Thoracic aorta (tissue), 2 donors: ENCODE measurements at places on chromosomes 5 and 9. TPM values are rescaled to one million over a fixed set of nuclear protein-coding genes. Genes with fewer than 3 reads are reported as not detected.

DNA sequence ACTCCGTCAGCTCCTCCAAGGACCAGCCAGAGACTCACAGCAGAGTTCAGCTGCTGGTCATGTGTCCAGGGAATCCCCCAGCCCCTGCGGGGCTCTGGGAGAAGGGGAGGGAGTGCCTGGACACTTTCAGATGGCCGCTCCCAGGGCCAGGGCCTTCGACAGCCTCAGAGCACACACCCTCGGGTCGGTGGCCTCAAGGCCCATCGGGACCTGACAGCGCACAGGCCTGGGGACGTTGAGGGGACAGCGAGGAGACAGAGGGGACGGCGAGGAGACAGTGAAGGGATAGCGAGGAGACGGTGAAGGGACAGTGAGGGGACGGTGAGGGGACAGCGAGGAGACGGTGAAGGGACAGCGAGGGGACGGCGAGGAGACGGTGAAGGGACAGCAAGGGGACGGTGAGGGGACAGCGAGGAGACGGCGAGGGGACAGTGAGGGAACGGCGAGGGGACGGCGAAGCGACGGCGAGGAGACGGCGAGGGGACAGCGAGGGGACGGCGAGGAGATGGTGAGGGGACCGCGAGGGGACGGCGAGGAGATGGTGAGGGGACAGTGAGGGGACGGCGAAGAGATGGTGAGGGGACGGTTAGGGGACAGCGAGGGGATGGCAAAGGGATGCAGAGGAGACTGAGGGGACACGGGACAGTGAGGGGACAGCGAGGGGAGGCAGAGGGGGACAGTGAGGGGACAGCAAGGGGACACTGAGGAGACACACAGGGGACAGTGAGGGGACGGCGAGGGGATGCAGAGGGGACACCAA lies 47.3 kb downstream of the SLC12A7 start:
- no peak for DNase-seq

DNA sequence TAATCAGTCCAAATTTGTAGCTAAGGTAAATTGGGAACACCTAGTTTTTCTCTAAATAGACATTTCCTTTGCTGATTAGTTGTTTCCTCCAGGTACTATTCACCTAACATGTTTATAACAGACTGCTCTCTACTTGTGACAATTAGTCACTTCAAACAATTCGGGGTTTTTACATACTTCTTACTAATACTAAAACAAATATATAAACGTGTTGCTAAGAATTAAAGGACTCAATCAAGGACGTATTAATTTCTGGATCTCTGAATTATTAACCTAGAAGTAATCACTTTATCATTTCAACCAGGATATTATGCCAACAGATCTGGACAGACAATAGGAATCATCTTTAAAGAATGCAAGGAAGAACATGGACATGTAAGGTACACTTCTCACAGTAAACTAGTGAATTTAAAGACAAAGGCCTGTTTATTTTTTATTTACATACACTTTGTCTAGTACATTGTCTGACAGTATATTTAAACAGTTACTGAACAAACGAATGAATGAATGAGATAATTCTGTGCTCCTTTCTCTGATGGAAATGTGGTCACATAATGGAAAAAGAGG lies 22.3 kb downstream of the PJA2 start:
- DNase-seq = no peak

- DNase-seq = no peak
Observed at GRCh38 chr9:105405514-105406131, 42.2 kb upstream of the FSD1L start.

- DNase-seq = no peak
Observed at GRCh38 chr5:74402553-74402952, 238.0 kb downstream of the ENC1 start.

DNA sequence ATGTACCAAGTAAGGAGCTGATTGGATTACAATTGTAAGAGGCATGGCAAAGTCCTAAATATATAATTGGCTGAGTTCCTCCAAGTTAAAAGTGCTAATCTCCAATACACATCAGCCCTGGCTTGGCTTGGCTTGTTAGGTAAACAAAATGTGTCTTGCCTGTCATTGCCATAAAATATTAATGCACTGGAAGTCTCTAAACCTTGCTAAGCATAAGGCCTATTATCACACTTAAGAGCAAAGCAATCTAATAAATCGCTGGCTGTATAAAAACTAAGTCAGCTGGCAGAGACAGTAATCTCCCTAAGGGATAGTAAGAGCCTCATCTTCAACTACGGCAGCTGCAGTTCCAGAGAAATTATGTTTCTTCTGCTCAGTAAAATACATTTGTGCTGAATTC lies 418.6 kb upstream of the GRAMD2B start:
- DNase-seq = no peak

DNA sequence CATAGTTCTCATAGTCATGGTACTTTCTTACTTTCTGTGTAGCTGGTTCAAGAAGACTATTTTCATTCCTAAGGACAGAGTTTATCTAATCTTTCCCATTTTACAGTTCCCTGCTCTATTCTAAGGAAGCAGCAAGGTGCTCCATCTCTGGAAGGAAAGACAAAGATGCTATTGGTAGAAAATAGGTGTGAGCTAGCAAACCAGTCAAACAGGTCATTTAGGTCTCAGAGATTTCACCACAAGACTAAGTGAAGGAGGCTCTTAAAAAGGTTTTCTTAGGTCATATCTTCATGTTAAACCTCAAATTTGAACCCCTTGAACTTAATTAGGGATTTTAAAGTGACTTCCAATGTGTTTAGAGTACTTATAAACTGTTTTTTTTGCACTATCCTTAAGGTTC lies 62.6 kb downstream of the ADAMTSL1 start:
- DNase-seq = no peak

- no peak for DNase-seq
Observed at GRCh38 chr5:122358372-122358979, 46.4 kb downstream of the SNCAIP start.

DNA sequence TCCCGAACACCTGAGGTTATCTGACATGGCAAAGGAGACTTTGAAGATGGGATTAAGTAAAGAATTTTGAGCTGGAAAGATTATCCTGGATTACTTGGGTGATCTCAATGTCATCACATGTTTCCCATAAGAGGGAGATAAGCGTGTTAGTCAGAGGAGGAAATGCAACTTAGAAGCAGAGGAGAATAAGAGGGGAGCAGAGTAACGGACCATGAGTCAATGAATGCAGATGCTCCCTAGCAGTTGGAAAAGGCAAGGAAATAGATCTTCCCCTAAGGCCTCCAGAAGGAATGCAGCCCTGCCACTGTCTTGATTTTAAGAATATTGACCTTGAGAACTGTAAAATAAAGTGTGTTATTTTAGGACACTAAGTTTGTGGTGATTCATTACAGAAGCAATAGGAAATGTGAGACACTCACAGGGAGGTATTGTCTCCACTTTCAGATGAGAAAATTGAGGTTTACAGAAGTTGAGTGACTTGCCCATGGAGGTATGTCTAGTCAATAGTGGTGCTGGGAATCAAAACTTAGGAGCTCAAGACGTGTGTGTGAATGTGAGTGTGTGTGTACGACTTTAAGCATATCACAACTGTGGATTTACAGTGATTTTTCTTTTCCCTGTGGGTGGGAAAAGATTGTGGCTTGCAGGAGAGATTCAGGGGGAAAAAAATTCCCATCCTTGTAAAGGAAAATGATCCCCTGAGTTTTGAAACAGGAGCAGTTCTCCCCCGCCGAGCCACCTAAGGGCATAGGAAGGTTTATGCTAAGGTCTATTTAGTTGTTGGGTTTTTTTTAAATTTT lies 125.3 kb downstream of the TRIM32 start:
- no peak for DNase-seq

- no peak for DNase-seq
Observed at GRCh38 chr5:108201721-108202120, 180.2 kb downstream of the FBXL17 start.

GRCh38 chr5:153585622-153586277 lies 95.3 kb downstream of the GRIA1 start:
- DNase-seq = no peak

- DNase-seq = no peak
Observed at GRCh38 chr5:41218929-41219657, 5.8 kb upstream of the C6 start.

- DNase-seq = no peak
Observed at GRCh38 chr5:151296974-151297373, 6.6 kb downstream of the SLC36A3 start.

GRCh38 chr9:86924206-86924605 lies 23.1 kb downstream of the GAS1 start:
- DNase-seq = no peak

DNA sequence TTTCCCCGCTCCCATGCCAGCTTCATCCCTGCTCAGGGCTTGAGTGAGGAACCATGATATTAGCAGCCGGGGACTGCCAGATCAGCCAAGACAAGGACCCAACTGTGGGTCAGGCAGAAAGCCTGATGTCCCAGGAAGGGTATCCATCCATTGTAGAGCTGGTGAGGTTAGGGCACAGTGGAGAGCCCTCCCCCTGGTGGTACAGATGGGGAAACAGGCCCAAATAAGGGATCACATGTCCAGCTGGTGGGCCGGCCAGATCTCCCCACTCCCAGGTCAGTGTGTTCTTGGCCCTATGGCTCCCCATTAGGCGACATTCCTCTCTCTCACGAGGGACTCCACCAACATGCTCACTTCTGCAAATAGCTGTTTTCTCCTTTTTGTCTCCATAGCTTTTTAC lies 9.0 kb downstream of the CDX1 start:
- DNase-seq = no peak

GRCh38 chr5:128684961-128685360 lies 146.9 kb upstream of the FBN2 start:
- DNase-seq = no peak

DNA sequence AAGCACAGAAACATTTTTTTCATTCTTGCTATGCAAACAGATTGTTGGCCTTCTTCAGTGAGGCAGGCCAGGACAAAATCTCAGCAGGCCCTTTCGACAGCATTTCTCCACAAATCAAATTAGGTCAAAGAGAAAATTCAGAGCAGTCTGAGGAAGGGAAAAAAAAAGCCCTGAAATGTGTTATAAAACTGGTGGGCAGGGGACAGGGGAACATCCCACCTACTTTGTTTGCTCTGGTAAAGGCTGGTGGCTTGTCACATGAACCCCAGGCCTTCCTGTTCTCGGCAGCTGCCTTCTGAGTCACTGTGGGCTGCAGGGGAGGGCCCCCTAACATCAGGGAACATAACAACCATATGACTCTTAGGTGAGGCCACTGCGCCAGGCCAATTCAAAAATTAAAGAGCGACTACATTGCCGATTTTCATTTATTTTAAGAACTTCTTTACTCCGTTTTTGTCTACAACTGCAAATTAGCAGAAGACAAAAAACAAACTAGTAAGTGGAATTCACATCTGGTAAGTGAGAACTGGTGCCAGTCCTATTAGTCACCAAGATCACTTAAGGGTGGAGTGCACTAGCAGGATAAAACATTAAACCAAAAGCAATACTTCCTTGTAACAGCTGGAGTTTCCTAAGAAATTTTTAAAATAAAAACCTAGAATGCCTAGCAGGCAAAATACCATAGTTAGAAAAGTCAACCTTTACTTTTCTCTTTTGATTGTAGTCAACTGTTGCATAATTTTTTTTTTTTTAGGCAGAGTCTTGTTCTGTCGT lies 46.2 kb upstream of the DENND4C start:
- DNase-seq = peak; percentile 61

DNA sequence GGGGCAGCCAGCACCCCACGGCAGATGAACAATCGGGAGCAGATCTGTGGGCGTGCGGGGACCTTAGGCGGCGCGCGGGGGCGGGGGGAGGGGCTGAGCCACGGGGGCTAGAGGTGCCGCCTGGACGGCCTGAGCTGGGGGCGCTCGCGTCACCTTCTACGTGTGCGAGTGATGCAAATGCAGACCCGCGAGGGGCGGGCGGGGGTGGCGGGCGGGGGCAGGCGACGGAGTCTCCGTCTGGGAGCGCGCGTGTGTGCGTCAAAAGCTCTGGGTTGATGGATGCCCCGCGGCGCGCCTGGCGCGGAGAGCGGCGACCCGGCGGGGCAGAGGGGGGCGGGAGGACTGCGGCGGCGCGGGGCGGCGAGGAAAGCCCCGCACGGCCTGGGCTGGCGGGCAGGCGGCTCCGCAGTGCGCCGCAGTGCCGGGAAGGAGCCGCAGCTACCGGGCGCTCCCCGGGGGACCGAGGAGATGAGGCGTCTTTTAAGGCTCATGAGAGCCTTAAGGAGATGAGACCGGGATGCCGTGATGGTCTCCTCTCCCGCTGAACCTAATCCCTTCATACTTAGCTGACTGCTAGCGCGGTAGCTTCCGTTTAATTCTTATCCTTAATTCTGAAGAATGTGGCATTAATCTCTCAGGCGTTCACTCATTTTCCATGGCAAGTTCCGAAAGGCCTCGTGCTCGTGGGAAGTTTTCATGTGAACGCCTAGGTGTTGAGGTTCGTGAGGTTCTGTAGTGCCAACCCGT lies 1.5 kb downstream of the SV2C start:
- DNase-seq = no peak

DNA sequence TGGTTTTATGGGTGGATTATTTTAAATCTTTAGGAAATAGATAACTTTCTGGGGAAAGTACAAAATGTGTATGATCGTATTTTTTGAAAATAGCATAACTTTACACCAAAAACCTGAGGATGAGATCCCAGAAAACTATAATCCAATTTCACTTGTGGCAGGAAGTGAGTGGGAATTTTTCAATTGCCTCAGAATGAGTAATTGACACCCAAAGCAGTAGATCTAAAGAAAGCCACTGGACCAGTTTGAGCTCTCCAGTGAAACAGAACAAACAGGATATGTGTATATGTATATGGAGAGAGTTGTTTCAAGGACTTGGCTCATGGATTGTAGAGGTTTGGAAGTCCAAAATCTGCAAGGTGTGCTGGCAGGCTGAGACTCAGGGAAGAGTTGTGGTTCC lies 109.2 kb upstream of the SHB start:
- DNase-seq = no peak

DNA sequence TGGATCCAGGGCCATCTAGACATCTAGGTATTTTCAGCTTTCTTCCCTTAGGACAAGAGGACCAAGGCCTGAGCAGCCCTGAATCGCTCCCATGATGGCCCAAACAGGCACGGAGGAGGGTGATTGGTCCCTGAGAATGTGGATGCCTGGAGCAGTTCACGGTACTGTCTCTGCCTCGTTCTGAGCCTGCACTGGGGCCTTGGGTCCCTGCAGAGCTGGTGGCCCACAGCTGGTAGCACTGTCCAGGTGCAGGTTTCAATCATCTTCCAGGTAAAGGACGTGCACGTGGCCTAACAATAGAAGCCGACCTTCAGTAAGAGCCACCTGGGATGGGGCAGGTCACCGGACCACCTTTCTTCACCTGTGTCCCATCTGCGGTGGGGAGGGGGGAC lies 19.4 kb upstream of the FCN1 start:
- no peak for DNase-seq

DNA sequence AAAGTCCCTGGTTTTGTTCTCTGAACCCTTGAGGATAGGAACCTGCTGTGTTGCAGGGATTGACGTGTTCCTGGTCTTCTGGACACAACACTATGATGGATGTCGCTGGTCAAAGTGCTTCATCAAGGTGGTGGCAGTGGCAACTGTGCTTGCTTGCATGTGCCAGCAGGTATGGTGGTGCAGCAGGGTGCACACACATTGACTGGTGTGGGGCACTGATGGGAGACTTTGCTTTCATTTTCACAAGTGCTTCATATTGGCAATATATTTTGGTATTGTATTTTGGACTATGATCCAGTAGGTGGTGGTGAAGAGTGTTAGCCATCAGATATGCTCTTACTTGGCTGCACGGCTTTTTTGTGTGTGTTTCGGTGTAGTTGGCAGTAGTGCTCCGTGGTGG lies 479.8 kb upstream of the CTNND2 start:
- DNase-seq = no peak

The MAN2A1 gene
- 82.8 TPM for total RNA-seq

The BTNL3 gene
- total RNA-seq = not detected

The NMUR2 gene
- not detected for total RNA-seq

The ECM2 gene
- total RNA-seq = 63.6 TPM

The ZFP2 gene
- total RNA-seq = 1.1 TPM

The IL4 gene
- not detected for total RNA-seq

The PCDHA1 gene
- not detected for total RNA-seq

The MEF2C gene
- 104 TPM for total RNA-seq

The SH3TC2 gene
- 1.9 TPM for total RNA-seq
